ENCODE measurements at places on chromosomes 16 and 17. TPM values are rescaled to one million over a fixed set of nuclear protein-coding genes. Genes with fewer than 3 reads are reported as not detected.

DNA sequence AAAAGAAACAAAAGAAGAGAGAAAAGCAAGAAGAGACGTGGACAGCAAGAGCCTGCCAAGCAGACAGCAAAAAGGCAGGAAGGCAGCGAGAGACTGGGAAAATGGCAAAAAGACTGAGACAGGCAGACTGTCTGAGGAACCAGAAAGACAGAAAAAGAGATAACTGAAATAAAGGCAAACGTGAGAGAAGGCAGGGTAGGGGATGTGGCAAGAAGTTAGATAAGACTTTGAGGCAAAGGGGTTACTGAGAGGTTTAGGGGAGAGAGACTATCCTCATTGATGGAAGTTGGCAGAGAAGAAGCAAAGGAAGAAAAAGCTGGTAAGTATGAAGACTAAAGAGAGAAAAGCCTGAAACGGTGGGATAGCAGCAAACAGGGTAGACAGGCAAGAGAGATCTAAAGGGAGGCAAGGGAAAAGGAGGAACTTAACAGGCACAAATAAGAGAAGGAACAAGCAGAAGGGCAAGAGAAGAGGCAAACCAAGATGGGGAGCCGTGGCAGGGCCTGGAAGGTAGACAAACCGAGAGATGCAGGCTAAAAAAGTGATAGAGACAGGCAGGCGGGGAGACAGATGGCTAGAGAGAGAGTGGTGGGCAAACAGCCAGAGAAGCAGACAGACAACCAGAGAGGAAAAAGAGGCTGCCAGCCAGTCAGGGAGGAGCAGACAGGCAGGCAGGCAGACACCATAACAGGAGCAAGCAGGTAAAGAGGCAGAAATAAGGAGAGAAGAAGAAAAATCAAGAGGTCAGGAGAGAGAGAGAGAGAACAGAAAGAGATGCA, 7.1 kb upstream of the CHD3 start:
- no peak for DNase-seq

DNA sequence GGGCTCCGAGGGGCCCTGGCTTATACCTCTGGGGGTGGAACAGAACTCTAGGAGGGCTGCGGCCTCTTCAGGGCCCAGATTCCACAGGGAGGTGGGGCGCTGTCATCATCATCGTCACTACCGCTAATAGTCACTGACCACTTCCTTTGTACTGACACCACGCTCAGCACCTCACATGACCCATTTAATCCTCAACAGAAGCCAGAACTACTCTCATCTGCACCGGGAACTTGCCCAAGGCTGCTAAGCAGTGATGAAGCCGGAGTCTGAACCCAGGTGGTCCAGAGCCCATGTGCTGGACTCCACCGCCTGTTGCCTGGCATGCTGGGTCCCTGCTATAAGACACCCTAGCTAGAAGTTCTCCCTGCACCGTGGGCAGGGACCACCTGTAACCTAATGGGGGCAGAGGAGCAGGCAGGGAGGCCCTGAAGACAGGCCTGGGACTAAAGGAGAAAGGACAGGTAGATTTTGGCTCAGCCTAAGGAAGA, 12.0 kb downstream of the UNC13D start:
- DNase-seq, result no peak

GRCh38 chr17:38748149-38748891, at the start of gene PCGF2:
TSS of gene PCGF2 (minus strand) at chr17:38748336. CDS start at chr17:38740402, 7,934 bp downstream.
- DNase-seq, result peak; percentile 82

GRCh38 chr16:86558355-86559193, 3.5 kb upstream of the MTHFSD start:
- DNase-seq, result no peak

The LITAFD gene
- not detected for total RNA-seq

Measured in body of pancreas (tissue), 4 donors.